ENCODE measurements at places on chromosomes 5 and 9.

GRCh38 chr5:175896301-175897040 is 25.1 kb downstream of the CPLX2 start:
- no peaks in the 10 kb centered on the region for H3K36me3 ChIP-seq
- no peak overlapping the region for H3K4me3 ChIP-seq
- no peak overlapping the region for H3K27ac ChIP-seq
- peaks cover 25% of the 10 kb centered on the region for H3K4me1 ChIP-seq
- peaks cover 12% of the 10 kb centered on the region for H3K27me3 ChIP-seq

DNA sequence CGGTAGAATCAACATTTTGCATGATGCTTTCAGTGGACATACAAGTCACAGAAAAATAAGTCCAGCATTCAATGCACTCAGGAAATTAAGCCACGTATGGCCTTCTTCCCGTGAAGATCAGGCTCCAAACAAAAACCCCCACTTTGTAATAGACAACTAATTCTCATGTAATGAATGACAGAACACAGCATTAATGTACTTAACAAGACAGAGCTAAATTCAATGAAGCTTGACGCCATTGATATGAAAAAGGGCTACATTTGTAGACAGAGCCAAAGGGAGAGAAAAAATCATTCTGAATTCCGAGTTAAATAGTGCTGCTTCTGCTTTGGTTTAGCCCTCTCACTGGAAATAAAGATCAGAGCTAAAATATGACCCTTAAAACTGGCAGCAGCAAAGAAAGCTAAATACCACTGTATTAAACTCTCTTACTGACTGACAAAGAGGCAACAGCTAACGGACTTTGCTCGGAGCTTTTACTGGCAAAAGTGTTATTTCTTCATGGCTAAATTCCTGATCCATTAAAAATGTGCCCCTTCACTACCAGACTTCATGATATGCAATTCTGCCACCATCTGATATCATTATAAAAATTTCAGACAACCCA is 250.5 kb downstream of the BNC2 start:
- no peak for DNase-seq
- no peak overlapping the region for H3K27ac ChIP-seq
- peaks cover 71% of the 10 kb centered on the region for H3K4me1 ChIP-seq
- H3K4me3 ChIP-seq = no peak overlapping the region

- H3K4me1 ChIP-seq = peaks cover 21% of the 10 kb centered on the region
- no peaks in the 10 kb centered on the region for H3K36me3 ChIP-seq
- no peak for DNase-seq
- H3K27ac ChIP-seq = no peak overlapping the region
- H3K4me3 ChIP-seq = peak overlapping the region; percentile 33
- peaks cover 74% of the 10 kb centered on the region for H3K27me3 ChIP-seq
These were observed 51.8 kb downstream of the NSUN2 start for GRCh38 chr5:6581090-6581489.

GRCh38 chr5:65651144-65651543 is 26.3 kb downstream of the SHLD3 start:
- no peak overlapping the region for H3K27ac ChIP-seq
- H3K27me3 ChIP-seq = no peaks in the 10 kb centered on the region
- H3K4me1 ChIP-seq = no peaks in the 10 kb centered on the region
- no peak overlapping the region for H3K4me3 ChIP-seq
- no peak for DNase-seq

- DNase-seq = no peak
- H3K4me1 ChIP-seq = no peaks in the 10 kb centered on the region
- no peak overlapping the region for H3K4me3 ChIP-seq
- H3K27ac ChIP-seq = peak overlapping the region; percentile 81
- peaks cover 36% of the 10 kb centered on the region for H3K36me3 ChIP-seq
- H3K27me3 ChIP-seq = no peaks in the 10 kb centered on the region
These were observed 25.5 kb downstream of the AGTPBP1 start for GRCh38 chr9:85716031-85716877.

GRCh38 chr9:120464887-120465421 is 115.0 kb downstream of the CDK5RAP2 start:
- H3K36me3 ChIP-seq = peaks cover 55% of the 10 kb centered on the region
- H3K4me1 ChIP-seq = peaks cover 4% of the 10 kb centered on the region
- no peak for DNase-seq
- peak overlapping the region; percentile 59 for H3K27ac ChIP-seq
- H3K27me3 ChIP-seq = no peaks in the 10 kb centered on the region

GRCh38 chr9:127447416-127448111 is 3.6 kb downstream of the RPL12 start:
- H3K27me3 ChIP-seq = no peaks in the 10 kb centered on the region
- DNase-seq = no peak
- peaks cover 39% of the 10 kb centered on the region for H3K4me1 ChIP-seq
- peaks cover 79% of the 10 kb centered on the region for H3K36me3 ChIP-seq

- no peak for DNase-seq
- no peak overlapping the region for H3K27ac ChIP-seq
- peaks cover 3% of the 10 kb centered on the region for H3K27me3 ChIP-seq
- no peaks in the 10 kb centered on the region for H3K36me3 ChIP-seq
These were observed 156.5 kb upstream of the TMEM161B start for GRCh38 chr5:88425124-88425523.

DNA sequence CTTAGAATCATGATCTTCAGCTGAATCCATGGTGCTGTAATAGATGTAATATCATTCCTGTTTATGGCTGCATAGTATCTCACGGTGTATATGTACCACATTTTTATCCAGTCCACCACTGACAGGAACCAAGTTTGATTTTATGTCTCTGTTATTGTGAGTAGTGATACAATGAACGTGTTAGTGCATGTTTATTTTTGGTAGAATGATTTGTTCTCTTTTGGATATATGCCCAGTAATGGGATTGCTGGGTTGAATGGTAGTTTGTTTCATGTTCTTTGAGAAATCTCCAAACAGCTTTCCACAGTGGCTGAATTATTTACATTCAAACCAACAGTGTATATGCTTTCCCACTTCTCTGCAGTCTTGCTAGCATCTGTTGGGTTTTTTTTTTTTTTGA is 175.1 kb upstream of the CDH10 start:
- H3K27me3 ChIP-seq = peaks cover 5% of the 10 kb centered on the region
- no peaks in the 10 kb centered on the region for H3K36me3 ChIP-seq
- no peak overlapping the region for H3K27ac ChIP-seq
- no peak overlapping the region for H3K4me3 ChIP-seq

- peak overlapping the region; percentile 41 for H3K27ac ChIP-seq
- H3K27me3 ChIP-seq = no peaks in the 10 kb centered on the region
- no peak for DNase-seq
- peaks cover 35% of the 10 kb centered on the region for H3K4me1 ChIP-seq
- H3K4me3 ChIP-seq = peak overlapping the region; percentile 48
- peaks cover 6% of the 10 kb centered on the region for H3K36me3 ChIP-seq
These were observed 10.0 kb downstream of the TMEM174 start for GRCh38 chr5:73183000-73183399.

DNA sequence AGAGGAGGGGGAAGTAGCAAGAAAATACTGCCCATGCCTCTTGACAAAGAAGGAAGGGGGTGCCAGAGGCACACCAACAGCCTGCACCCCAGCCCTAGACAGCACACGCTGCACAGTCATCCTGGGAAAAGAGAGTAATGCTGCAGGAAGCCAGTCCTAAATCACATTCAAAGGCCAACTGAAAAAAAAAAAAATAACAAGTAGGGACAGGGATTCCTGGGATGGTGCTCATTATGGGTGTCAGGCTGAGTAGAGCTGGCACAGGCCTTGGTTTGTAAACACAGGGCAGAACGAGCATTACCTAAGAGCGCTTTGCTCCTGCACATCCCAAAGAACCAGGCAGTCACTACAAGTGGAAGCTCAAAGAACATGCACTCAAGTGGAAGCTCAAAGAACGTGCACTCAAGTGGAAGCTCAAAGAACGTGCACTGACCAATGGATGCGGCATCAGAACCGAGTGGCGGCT is 7.8 kb downstream of the RAPGEF1 start:
- no peak overlapping the region for H3K4me3 ChIP-seq
- peaks cover 7% of the 10 kb centered on the region for H3K36me3 ChIP-seq
- H3K4me1 ChIP-seq = peaks cover 85% of the 10 kb centered on the region
- peak overlapping the region; percentile 39 for H3K27ac ChIP-seq
- peaks cover 5% of the 10 kb centered on the region for H3K27me3 ChIP-seq

DNA sequence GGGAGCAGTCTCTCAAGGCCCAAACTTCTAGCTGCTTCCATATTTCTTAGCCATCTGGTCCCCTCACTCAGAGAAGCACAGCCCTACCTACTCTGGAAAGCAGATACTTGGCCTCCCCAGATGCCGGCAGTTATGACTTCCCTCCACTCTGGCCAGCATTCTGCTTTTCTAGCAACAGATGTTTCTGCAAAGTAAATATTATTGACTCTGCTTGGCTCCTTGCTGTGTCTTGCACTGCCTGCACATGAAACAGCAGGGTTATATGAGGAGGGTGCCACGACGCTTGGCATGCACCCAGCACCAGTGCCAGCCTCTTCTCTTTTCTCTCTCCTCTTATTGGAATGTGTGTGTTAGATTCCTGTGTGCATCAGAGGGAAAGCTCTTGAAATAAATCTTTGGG is 99.7 kb downstream of the ARHGAP26 start:
- peaks cover 5% of the 10 kb centered on the region for H3K27me3 ChIP-seq
- H3K4me3 ChIP-seq = no peak overlapping the region
- DNase-seq = no peak
- H3K36me3 ChIP-seq = no peaks in the 10 kb centered on the region

GRCh38 chr5:135156715-135157404 is 122.8 kb upstream of the PITX1 start:
- peaks cover 16% of the 10 kb centered on the region for H3K27me3 ChIP-seq
- H3K27ac ChIP-seq = no peak overlapping the region
- DNase-seq = no peak
- no peaks in the 10 kb centered on the region for H3K4me1 ChIP-seq

GRCh38 chr9:77257275-77257674 is 79.9 kb downstream of the VPS13A start:
- H3K27me3 ChIP-seq = no peaks in the 10 kb centered on the region
- DNase-seq = no peak
- no peak overlapping the region for H3K4me3 ChIP-seq

DNA sequence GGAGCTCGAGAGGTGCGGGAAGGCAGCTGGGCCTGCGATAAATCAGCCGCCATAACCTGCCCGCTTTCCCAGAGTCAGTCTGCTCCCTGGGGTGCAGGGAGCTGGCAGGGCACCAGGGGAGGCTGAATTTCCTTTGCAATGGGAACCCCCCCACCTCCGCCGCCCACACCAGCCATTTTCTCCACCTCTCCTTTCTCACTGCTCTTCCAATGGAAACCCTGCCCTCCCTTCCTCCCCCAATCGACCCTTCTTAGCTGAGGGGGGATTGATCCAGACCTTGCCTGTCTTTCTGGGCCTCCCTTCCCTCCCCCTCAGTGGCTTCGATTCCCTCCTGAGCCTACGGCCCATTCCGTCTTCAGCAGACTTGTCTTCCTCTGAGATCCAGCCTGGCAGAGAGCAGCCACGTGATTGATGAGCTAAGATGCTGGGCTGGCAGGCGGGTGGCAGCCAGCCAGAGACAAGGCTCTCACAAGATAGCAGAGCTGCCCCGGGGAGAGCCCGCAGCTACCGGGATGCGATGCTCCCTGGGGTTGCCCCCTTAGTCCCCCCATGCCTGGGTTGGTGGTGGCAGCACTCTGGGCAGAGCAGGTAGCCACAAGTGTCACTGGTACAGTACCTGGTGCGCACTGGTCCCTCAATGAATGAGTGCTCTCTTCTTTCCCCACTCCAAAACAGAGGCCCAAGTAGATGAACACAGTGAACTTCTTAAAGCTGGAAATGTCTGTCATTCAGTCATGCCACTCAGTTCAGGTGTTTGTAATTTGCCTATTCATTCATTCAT is 53.7 kb upstream of the FABP6 start:
- peaks cover 60% of the 10 kb centered on the region for H3K4me1 ChIP-seq
- H3K36me3 ChIP-seq = no peaks in the 10 kb centered on the region
- H3K27me3 ChIP-seq = peaks cover 3% of the 10 kb centered on the region
- H3K27ac ChIP-seq = peak overlapping the region; percentile 97
- peak overlapping the region; percentile 51 for H3K4me3 ChIP-seq

DNA sequence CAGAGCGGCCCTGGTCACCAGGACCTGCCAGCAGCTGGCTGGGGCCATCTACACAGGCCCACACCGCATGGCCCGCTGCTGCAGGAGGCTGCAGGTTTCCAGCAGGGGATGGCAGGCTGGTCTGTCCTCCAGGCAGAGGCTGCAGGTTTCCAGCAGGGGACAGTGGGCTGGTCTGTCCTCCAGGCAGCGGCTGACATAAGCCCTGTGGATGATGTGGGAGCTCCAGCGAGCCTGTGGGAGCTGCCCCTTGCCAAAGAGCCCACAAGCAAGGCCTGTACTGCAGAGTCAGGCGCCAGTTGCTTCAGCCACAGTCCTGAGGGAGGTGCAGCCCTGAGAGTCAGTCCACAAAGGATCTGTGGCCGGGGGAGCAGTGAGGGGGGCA is 18.5 kb downstream of the TPPP start:
- DNase-seq = no peak
- H3K36me3 ChIP-seq = no peaks in the 10 kb centered on the region
- peaks cover 27% of the 10 kb centered on the region for H3K4me1 ChIP-seq

DNA sequence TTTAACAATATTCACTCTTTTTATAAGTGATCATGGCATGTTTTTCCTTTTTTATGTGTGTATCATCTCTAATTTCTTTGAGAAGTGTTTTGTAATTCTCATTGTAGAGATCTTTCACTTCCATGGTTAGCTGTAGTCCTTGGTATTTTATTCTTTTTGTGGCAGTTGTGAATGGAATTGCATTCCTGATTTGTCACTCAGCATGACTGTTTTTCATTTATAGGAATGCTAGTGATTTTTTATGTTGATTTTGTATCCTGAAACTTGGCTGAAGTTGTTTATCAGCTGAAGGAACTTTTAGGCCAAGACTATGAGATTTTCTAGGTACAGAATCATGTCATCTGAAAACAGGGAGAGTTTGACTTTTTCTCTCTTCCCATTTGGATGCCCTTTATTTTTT is 13.1 kb upstream of the SPINK13 start:
- H3K4me3 ChIP-seq = no peak overlapping the region
- no peak overlapping the region for H3K27ac ChIP-seq
- H3K4me1 ChIP-seq = no peaks in the 10 kb centered on the region
- H3K27me3 ChIP-seq = no peaks in the 10 kb centered on the region

DNA sequence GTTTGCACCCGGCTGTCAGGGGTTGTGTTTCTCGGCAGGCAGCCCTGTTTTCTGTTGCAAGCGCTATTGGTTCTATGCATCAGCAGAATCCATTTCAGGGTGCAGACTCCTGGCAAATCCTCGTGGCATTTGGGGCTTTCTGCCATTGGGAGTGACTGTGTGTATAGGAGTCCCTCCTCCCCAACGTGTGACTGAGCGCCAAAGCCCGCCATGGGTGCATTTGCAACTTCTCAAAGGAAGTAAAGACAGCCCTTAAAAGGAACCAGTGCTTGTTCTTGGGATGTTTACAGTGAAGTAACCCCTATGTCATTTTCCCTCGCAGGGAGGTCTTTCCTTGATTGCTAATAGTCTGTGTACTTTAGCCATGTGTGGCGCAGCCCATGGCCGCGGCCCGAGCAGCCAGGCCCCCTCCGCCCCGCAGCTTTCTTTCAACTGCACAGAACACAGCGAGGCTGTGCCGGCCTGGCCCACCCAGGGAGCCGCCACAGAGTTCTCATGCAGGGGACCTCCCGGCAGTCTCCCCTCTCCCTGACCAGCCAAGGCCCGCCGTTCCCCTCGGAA is 175.6 kb downstream of the HSD17B3 start:
- H3K4me1 ChIP-seq = peaks cover 43% of the 10 kb centered on the region
- peaks cover 5% of the 10 kb centered on the region for H3K36me3 ChIP-seq
- peak; percentile 27 for DNase-seq
- no peak overlapping the region for H3K4me3 ChIP-seq
- no peak overlapping the region for H3K27ac ChIP-seq
- H3K27me3 ChIP-seq = peaks cover 27% of the 10 kb centered on the region

GRCh38 chr5:142499591-142500226 is 174.9 kb upstream of the SPRY4 start:
- H3K36me3 ChIP-seq = no peaks in the 10 kb centered on the region
- H3K27me3 ChIP-seq = peaks cover 13% of the 10 kb centered on the region
- peaks cover 4% of the 10 kb centered on the region for H3K4me1 ChIP-seq
- no peak for DNase-seq

- H3K27ac ChIP-seq = no peak overlapping the region
- H3K4me3 ChIP-seq = no peak overlapping the region
- H3K36me3 ChIP-seq = no peaks in the 10 kb centered on the region
- H3K27me3 ChIP-seq = peaks cover 4% of the 10 kb centered on the region
These were observed 6.9 kb downstream of the FGD3 start for GRCh38 chr9:92954049-92954861.
